ENCODE measurements at places on chromosomes 1 and 21. TPM values are rescaled to one million over a fixed set of nuclear protein-coding genes. Genes with fewer than 3 reads are reported as not detected.

RHOU gene
- total RNA-seq = 13.6 TPM

- DNase-seq = no peak
Observed at GRCh38 chr1:147683163-147683763, 12.9 kb upstream of the ACP6 start.

GRCh38 chr1:169288011-169288414, 79.6 kb downstream of the NME7 start:
- DNase-seq = peak; percentile 65

PHLDA3 gene
- total RNA-seq = 75.0 TPM

DNA sequence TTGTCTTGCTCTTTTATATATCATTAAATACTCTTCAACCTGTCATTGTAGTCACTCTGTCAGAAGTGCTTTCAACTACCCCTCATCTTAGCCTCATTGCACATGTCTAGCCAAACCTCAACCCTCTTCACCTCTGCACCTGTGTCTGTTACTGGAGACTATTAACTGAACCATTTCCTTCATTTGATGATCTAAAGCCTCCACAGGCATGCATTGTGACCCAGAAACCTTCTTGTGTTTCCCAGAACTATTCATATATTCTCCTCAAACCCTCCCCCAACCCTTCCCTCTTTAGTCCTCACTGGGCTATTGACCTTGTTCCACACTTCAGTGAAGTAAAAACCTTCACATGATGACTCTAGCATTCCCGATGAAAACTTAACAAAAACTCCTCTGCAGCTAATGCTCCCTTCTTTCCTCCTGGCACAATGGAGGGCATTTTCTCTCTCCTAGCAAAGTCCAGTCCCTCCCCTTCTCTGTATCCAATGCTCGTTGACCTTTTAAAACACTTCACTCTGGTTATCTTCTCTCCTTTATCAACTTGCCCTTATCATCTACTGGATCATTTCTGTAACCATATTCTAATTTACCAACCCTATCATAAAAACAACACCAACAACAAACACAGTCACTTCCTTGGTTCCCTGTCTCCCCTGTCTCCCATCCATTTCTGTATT, 86.1 kb downstream of the BACH1 start:
- no peak for DNase-seq

DNA sequence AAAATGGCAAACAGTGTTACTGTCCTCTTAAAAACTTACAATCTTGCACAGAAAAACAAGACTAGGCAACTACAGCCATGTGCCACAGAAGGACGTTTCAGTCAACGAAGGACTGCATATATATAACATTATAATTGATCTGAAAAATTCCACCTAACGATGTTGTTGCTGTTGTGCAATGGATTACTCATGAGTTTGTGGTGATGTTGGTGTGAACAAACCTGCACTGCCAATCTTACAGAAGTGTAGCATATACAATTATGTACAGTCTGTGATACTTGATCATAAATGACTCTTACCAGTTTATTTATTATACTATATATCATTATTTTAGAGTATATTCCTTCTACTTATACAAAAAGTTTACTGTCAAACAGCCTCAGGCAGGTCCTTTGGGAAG, 6.8 kb upstream of the VAMP4 start:
- DNase-seq = no peak

DNA sequence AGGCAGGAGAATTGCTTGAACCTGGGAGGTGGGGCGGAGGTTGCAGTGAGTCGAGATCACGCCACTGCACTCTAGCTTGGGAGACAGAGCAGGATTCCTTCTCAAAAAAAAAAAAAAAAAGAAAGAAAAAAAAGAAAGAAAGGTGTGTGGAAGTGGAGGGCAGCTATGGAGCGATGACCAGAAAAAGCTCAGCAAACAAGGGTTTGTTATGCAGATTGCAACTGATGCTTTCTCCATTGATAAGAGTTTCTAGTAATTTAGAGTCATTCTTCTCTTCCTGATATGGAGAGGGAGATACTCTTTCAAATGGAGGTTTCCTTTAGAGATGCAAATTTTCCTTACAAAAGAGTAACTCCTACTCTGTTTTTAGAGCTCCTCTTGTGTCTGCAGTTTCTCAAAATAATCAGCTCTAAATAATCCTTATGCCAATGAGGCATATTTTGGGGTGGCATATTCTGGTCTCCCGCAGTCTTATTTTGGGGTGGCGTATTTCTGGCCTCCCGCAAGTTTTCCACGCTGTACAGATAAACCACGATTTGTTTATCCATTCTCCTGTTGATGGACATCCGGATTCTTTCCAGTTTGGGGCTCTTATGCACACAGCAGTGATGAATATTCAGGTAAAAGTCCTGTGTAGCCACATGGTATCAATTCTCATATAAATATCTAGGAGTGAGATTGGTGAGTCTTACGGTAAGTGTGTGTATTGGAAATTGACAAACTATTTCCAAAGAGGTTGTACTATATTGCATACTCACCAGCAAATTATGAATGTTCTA, 30.7 kb upstream of the RCC2 start:
- DNase-seq = no peak

GRCh38 chr1:28258628-28259251, 578 bp upstream of the SESN2 start:
- DNase-seq = no peak

PRELP gene
- total RNA-seq = not detected

FAM72C gene
- total RNA-seq = 3.7 TPM

DNA sequence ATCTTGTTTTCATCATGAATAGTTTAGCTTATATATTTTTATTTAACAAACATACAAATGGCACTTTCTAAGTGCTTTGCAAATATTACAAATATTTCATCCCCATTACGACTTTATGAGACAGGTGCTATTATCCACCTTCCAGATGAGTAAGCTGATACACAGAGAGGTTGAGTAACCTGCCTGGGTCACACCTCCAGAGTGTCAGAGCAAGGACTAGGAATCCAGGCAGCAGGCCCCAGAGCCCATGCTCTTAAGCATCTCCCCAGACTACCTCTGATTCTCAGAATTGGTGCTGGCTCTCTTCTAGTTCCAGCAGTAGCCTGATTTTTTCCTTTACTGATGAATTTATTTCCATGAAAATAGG, 40.0 kb downstream of the EPHB2 start:
- DNase-seq = no peak

- no peak for DNase-seq
Observed at GRCh38 chr1:53305650-53306049, 22.2 kb downstream of the LRP8 start.

- DNase-seq = no peak
Observed at GRCh38 chr1:193806079-193807048, 620.0 kb upstream of the B3GALT2 start.

GRCh38 chr1:113993072-113993471, 13.8 kb downstream of the OLFML3 start:
- DNase-seq = no peak

- DNase-seq = no peak
Observed at GRCh38 chr1:3113047-3113740, 44.2 kb downstream of the PRDM16 start.

GRCh38 chr21:41059871-41060270, 108.1 kb upstream of the BACE2 start:
- no peak for DNase-seq

DNA sequence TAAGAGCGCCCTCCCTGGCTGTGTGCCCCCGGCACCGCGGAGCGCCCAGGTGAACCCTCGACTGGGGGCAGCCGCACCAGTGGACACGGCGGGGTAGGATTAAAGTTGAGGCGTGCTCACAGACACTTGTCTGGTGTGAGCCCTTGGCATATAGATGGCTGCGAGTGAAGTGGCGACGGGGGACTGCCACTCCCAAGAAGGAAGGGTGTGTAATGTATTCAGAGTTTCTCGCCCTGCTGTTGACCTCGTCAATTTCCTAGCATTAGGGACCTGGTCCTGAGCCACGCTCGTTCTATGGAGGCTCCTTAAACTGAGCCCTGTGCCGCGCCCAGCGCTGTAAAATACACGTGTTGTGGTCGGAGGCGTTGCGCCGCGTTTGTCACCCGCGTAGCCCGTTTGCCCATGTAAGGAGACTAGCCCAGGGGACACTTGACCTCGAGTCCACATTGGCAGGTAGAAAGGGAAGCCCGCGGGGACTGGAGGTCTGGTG, 554 bp downstream of the EVA1C start:
- DNase-seq = no peak

DNA sequence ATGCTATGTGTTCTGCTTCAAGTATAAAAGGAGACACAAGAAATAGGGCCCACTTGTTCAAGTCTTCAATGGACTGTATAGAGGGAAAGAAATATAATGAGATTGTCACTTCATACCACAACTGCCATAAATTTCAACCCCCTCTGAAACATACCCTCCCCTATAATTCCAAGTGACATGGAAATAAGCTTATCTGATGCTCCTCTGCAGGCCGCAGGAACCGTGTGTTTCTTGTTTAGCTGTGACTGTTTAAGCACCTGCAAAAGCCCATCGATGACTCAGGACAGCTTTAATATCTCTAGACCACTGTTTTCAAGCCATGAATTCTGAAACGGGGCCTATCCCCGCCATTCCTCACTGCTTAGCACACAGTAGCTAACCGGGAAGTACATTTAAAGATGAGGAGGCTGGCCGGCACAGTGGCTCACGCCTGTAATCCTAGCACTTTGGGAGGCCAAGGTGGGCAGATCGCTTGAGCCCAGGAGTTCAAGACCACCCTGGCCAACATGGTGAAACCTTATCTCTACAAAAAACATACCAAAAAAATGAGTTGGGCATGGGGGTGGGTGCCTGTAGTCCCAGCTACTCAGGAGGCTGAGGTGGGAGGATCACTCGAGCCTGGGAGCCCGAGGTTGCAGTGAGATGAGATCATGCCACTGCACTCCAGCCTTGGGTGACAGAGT, 4.2 kb downstream of the HLCS start:
- no peak for DNase-seq

FOXD2 gene
- 10.7 TPM for total RNA-seq

ENAH gene
- 158 TPM for total RNA-seq

DNA sequence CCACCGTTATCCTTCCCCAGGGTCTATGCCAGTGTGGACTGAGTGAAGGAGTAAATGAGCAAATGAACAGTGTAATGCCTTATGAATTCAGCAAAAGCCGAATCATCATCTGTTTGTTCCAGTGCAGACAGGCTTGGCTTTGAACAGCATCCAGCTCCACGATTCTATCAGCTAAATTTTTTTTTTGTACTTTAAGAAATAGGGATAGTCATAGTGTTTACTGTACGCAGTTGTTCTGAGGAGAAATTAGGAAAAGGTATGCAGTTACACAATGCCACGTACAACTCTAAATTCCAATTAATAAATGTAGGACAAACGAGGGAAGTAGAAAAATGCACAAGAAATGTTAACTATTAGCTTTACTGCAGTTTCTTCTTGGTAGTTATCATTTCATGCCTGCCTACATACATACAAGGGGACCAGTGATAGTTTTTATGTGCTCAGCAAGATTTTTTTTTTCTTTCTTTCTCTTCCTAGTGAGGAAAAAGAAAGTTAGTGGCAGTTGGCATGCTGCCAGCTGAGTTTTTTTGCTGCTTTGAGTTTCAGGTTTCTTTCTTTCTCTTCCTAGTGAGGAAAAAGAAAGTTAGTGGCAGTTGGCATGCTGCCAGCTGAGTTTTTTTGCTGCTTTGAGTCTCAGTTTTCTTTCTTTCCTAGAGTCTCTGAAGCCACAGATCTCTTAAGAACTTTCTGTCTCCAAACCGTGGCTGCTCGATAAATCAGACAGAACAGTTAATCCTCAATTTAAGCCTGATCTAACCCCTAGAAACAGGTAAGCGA, at the start of gene IFI44L:
TSS of gene IFI44L (plus strand) at position 646 of the 777 bp plus-strand sequence. CDS start 7,468 bp downstream, outside the sequence.
- DNase-seq = peak; percentile 74

TCHHL1 gene
- not detected for total RNA-seq

DNA sequence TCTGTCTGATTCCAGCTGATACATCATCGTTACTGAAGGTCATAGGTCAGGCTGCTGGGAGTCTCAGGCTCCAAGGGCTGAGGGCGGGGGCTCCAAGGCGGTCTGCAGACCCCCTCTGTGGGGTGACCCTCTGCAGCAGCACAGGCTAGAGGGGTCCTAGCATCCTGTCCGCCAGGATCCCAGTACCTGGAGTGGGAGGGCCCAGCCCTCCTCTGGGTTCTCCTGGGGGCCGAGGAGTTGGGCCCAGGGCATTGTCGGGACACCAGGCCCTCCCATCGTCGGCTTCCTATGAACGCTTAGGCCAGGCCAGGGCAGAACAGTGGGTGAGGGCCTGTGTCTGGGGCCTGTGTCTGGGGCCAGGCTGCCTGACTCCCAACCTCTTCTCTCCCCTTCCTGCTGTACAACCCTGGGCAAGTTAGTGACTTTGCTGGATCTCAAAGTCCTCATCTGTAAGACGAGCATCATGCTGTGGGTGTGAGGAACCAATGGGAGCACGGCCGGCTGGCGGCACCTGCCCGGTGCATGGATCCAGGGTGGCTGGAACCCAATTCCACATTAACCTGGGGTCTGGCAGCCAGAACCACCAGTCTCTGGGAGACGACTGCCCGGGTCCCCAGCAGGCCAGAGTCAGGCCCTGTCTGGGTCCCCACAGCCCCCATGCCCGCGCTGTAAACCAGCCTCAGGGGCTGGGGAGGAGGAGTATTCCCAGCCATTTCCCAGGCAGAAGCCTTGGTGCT, 56.2 kb upstream of the COL18A1 start:
- DNase-seq = no peak

DNA sequence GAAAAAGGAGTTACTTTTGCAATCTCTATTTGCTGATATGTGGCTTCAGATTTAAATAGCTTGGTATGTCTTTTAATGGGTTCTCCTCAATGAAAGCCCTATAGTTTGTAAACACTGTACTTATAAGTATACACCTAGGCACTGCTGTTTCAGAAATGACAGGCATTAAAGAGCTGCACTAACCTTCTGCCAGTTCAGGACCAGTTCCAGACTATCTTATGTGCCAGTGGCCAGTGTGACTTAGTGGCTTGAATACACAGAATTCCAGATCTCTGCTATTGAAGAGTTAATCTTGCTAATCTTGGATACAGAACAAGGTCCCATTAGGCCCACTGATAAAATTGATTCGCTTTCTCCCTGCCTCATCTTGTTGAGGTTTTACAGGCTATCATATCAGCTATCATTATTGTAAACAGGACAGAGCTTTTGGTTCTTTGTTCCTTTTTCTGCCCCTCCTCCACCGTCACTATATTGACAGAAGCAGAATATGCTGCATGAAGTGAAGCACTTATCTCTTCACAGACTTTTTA, 337.5 kb downstream of the LRRIQ3 start:
- no peak for DNase-seq
